Fibroblast of mammary gland (primary cell): ENCODE measurements at places on chromosomes 12 and 14.

DNA sequence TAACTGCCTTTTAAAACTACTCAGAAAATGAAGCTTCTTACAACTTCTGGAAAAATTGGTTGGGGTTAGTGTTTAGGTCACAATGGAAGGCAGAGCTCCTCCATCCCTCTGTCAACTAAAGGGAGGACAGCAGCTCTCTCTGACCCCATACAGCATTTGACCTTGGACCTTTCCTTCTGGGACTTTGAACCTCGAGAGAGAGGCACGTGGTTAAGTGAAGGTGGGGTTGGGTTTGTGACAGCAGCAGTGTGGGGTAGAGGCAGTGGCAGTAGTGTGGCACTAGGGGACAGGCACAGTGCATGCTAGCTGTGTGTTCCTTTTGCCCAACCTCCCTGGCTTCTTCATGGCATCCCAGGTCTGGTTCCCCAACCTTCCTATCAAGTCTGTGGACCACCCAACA is 9.4 kb upstream of the C12orf75 start:
- DNase-seq, result no peak

DNA sequence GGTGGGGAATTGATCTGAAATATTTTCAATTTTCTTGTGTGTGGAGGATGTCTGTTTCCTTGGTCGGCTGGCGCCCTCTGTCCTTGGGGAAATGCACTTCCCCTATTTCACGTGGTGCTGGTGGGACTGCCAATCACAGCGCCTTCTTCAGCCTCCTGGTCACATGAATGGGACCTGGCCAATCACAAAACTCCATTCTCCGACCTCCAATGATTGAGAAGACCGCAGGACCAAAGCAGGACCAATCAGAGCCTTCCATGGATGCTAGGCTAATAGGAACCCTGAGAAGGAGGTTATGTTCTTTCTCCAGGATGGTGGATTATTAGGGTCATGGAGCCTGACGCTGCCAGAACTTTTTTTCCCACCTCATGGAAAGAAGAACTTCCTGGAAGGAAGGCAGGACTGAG is 188.7 kb downstream of the TTC8 start:
- peak; percentile 51 for DNase-seq

- no peak for DNase-seq
Observed at GRCh38 chr14:100815478-100816285, 10.2 kb upstream of the MEG3 start.

GRCh38 chr14:85471156-85471555 is 58.8 kb upstream of the FLRT2 start:
- peak; percentile 50 for DNase-seq
